Immature natural killer cell (primary cell): ENCODE measurements at places on chromosomes 11 and 22.

DNA sequence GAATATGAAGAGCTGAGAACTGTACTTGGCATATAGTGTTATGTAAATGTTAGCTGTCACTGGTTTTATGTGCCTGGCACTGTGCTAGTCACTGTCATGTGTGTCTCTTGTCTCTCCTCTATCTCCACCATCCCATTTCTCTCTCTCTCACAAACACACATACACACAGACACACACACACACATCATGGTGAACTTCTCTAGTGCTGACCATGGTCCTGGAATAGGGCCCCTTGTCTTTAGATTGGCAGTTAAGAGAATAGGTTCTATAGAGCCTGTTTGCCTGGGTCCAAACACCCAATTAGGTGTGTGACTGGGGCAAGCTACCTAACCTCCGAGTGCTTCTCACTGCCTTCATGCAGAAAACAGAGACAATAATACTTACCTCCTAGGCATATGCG, 109.7 kb upstream of the NARS2 start:
- H3K4me3 ChIP-seq, result no peak overlapping the region
- H3K27me3 ChIP-seq, result no peaks in the 10 kb centered on the region
- H3K36me3 ChIP-seq, result no peaks in the 10 kb centered on the region
- H3K4me1 ChIP-seq, result no peaks in the 10 kb centered on the region
- DNase-seq, result no peak

DNA sequence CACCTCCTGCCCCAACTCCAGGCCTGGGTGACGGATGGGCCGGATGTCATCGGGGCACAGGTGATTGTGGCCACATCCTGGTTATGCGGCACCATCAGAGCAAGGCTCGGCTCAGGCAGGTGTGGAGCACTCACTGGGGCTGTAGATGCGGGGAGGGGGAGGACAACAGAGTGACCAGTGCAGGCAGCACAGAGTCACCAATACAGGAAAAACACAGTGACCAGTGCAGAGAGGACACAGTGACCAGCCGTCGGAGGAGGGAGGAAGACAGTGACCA, 209.1 kb downstream of the BRD1 start:
- peaks cover 3% of the 10 kb centered on the region for H3K27me3 ChIP-seq
- DNase-seq, result no peak
- peaks cover 7% of the 10 kb centered on the region for H3K4me1 ChIP-seq
- H3K27ac ChIP-seq, result no peak overlapping the region

DNA sequence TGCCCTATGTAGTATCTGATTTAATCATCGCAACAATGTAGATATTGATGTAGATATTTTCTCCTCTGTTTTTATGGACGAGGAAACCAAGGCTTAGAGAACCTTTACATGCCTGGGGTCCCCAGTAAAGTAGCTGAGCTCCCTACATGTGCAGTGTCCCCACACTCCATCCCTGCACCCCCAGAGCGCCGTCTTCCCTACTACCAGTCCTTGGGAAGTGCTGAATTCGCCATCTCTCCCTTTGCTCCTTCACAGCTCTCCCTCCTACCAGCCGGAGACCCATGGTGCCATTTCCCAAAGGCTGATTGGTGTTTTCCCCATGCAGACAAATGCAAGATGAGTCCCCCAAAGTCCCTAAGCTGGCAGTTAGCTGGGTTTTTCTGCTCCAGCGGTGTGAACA, 86.0 kb downstream of the CEP164 start:
- H3K4me3 ChIP-seq, result no peak overlapping the region
- no peaks in the 10 kb centered on the region for H3K27me3 ChIP-seq
- no peak overlapping the region for H3K27ac ChIP-seq
- DNase-seq, result no peak
- no peaks in the 10 kb centered on the region for H3K4me1 ChIP-seq

GRCh38 chr22:35544189-35544588, 3.6 kb downstream of the RASD2 start:
- H3K4me3 ChIP-seq, result no peak overlapping the region
- peaks cover 5% of the 10 kb centered on the region for H3K4me1 ChIP-seq
- H3K36me3 ChIP-seq, result no peaks in the 10 kb centered on the region

- H3K4me3 ChIP-seq, result no peak within 1 kb of the TSS
- H3K27ac ChIP-seq, result no peak within 1 kb of the TSS
- H3K27me3 ChIP-seq, result no peaks in the 10 kb centered on the region
- no peaks in the 10 kb centered on the region for H3K36me3 ChIP-seq
These were observed at the start of gene OOSP4B for GRCh38 chr11:60016881-60017280. Gene OOSP4B (plus strand): TSS chr11:60017181.

DNA sequence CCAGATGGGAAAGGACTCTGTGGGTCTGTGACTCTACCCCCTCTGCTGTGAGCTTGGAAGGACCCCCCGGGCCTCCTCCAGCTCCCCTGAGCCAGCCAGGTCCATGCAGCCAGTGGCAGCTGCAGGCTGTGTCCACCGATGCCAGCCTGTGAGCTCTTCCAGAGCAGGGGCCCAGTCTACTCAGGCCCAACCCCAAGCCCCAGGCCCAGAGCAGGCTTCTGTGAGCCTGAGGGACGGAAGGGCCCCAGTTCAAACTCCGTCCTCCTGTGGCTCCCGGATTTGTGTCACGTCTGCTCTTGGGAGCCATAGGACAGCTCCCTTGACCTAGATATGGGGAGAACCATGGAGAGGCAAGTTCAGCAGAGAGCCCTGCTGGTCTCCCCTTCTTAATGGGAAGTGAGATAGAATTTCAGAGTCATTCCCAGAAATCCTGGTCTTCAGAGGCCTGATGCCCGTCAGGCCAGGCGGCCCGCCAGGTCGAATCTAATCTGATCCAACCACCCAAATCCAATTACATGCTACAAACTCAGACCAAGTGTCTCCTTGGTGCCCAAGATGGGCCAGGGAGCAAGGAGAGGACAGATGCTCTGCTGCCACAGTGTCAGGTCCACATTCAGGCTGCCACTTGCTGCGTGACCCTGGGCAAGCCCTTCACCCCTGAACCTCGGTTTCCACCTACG, 75.1 kb downstream of the SCUBE1 start:
- H3K4me1 ChIP-seq, result peaks cover 40% of the 10 kb centered on the region
- no peak overlapping the region for H3K27ac ChIP-seq
- no peak overlapping the region for H3K4me3 ChIP-seq

GRCh38 chr22:46072110-46072881, 78.0 kb upstream of the PPARA start:
- no peaks in the 10 kb centered on the region for H3K36me3 ChIP-seq
- peaks cover 54% of the 10 kb centered on the region for H3K4me1 ChIP-seq
- peak overlapping the region; percentile 83 for H3K4me3 ChIP-seq
- peak overlapping the region; percentile 59 for H3K27ac ChIP-seq

DNA sequence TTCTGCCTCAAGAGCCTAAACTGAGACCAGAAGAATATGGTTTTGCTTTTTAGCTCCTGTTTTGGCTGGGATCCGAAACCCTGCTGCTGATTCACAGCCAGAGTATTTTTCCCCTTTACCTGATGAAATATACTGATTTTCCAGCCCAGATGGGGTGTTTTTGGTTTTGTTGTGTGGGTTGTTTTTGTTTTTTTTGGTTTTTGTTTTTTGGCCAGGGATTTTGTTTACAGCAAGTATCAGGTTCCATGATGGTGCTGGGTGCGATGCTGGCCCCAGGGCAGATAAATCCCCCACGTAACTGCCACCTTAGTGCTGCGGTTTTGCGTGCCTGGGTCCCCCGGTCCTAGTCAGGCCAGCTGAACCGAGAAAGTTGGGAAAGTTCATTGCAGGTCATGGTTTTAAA, 103.7 kb downstream of the ZBTB16 start:
- H3K36me3 ChIP-seq, result peaks cover 7% of the 10 kb centered on the region
- DNase-seq, result no peak
- peaks cover 100% of the 10 kb centered on the region for H3K4me1 ChIP-seq
- H3K27ac ChIP-seq, result peak overlapping the region; percentile 40
- H3K4me3 ChIP-seq, result no peak overlapping the region

- no peaks in the 10 kb centered on the region for H3K36me3 ChIP-seq
- H3K4me1 ChIP-seq, result peaks cover 9% of the 10 kb centered on the region
- H3K27ac ChIP-seq, result no peak overlapping the region
- H3K4me3 ChIP-seq, result no peak overlapping the region
- peaks cover 15% of the 10 kb centered on the region for H3K27me3 ChIP-seq
- no peak for DNase-seq
These were observed 3.3 kb downstream of the SYT7 start for GRCh38 chr11:61577383-61578118.

GRCh38 chr11:18324381-18324780, 2.0 kb downstream of the GTF2H1 start:
- peaks cover 12% of the 10 kb centered on the region for H3K27me3 ChIP-seq
- H3K4me1 ChIP-seq, result peaks cover 75% of the 10 kb centered on the region
- peak overlapping the region; percentile 100 for H3K27ac ChIP-seq
- H3K4me3 ChIP-seq, result peak overlapping the region; percentile 76
- no peak for DNase-seq

DNA sequence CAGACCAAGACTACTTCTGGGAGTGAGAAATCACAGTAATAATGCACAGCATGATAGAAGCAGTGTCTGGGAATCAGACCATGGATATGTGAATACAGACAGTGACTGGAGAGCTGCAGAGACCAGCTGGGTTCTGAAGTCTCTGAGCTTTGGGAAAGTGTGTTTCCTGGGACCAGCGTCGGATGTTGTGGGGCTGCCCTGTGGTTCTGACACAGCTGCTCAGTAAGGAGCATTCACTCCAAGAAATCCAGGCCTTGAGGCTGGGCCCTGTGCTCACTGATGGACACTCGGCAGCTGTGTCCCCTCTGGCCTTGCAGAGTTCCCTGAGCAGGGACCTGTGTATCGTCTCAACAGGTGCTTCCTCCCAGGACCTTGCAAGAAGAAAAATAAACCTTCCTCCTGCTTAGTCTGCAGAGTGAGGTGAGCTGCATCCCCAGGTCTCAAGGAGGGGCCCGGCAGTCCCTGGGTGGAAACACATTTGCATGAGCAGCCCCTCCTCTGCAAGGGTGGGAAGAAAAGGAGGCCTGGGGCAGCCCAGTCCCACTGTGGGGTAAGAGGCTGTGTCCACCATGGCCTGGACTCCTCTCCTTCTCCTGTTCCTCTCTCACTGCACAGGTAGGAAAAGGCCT, 107.9 kb downstream of the VPREB1 start:
- H3K36me3 ChIP-seq, result no peaks in the 10 kb centered on the region
- DNase-seq, result no peak
- no peak overlapping the region for H3K27ac ChIP-seq
- H3K4me3 ChIP-seq, result no peak overlapping the region
- H3K27me3 ChIP-seq, result peaks cover 2% of the 10 kb centered on the region
- peaks cover 3% of the 10 kb centered on the region for H3K4me1 ChIP-seq

DNA sequence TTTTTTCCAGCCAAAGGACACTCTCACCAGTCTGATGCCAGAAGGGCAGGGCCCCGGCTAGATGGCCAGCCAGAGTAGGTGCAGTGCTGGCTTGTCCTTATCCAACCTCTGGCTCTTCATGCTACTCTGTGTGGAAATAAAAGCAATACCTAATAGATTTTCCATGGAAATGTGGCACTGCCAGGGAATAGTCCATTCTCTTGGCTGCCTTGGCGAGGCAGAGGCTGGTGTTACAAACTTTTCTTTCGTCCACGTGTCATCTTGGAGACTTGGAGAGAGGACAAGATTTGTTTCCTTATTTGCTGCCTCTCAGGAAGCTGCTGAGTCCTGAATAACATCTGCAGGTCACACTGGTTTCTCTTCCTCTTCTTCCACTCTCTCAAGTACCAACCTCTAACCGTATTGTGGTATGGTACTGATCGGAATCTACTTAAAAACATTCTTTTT, 17.2 kb upstream of the C1QTNF4 start:
- no peak overlapping the region for H3K27ac ChIP-seq
- peaks cover 13% of the 10 kb centered on the region for H3K27me3 ChIP-seq
- peaks cover 20% of the 10 kb centered on the region for H3K4me1 ChIP-seq
- no peak overlapping the region for H3K4me3 ChIP-seq
- peaks cover 37% of the 10 kb centered on the region for H3K36me3 ChIP-seq

DNA sequence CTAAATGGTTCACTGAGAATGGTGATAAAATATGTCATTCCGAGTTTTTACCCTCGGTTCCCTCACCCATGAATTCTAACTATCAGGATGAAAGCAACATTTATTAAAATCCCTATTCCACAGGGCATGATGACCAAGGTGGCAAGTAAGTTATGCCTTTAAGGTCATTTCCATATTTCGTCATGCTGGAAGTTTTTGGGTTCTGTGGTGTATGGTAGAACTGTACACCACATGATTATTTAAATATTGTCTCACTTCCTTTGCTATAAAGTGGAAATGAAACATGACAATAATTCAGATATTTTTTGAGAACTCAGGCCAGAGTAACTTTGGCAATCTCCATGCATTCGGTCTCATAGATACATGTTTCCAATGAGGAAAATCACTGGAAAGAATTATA, 68.5 kb upstream of the CARD18 start:
- H3K27ac ChIP-seq, result no peak overlapping the region
- no peaks in the 10 kb centered on the region for H3K4me1 ChIP-seq
- no peaks in the 10 kb centered on the region for H3K27me3 ChIP-seq

- H3K36me3 ChIP-seq, result no peaks in the 10 kb centered on the region
- peaks cover 2% of the 10 kb centered on the region for H3K27me3 ChIP-seq
- H3K4me3 ChIP-seq, result no peak overlapping the region
- H3K27ac ChIP-seq, result no peak overlapping the region
- no peak for DNase-seq
These were observed 20.3 kb downstream of the SPTBN2 start for GRCh38 chr11:66708701-66709100.

GRCh38 chr11:75311858-75312288, 39.6 kb downstream of the ARRB1 start:
- peaks cover 4% of the 10 kb centered on the region for H3K36me3 ChIP-seq
- peaks cover 3% of the 10 kb centered on the region for H3K27me3 ChIP-seq
- H3K27ac ChIP-seq, result peak overlapping the region; percentile 81
- H3K4me1 ChIP-seq, result peaks cover 89% of the 10 kb centered on the region
- no peak for DNase-seq

DNA sequence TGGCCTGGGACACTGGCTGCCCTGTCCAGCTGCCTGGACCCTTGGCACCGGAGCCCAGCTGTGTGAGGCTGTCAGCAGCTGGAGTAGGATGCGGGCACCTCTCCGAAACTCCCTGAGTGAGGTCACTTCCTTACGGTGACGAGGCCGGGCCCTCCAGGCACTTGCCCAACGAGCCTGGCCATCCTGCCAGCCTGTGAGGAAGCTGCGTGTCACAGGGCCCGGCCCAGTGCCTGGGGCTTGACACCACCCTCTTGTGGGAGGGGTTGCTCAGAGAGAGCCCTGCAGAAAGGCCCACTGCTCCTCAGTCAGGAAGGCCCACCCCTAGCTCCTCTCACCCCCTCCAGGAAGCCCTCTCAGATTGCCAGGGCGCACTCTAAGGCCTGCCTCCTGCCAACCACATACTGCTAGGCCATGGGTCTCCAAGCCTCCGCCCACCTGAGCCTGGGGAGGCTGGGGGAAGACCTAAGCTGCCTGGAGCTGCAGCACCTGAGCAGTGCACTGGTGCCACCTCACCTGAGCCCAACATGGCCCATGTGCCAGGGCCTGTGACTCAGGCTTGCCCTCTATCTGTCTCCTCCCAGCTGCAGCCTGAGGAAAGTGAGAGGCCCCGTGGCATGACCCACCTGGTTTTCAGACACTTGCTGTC, 4.3 kb upstream of the PHLDA2 start:
- H3K27me3 ChIP-seq, result peaks cover 33% of the 10 kb centered on the region
- H3K4me3 ChIP-seq, result no peak overlapping the region

- peaks cover 3% of the 10 kb centered on the region for H3K36me3 ChIP-seq
- peak overlapping the region; percentile 92 for H3K4me3 ChIP-seq
- peak; percentile 66 for DNase-seq
- H3K4me1 ChIP-seq, result peaks cover 34% of the 10 kb centered on the region
These were observed 705 bp upstream of the CAPN1 start for GRCh38 chr11:65180877-65181568.

GRCh38 chr11:106001304-106002012, 20.6 kb downstream of the MSANTD4 start:
- H3K36me3 ChIP-seq, result peaks cover 44% of the 10 kb centered on the region
- no peak for DNase-seq
- peaks cover 2% of the 10 kb centered on the region for H3K4me1 ChIP-seq
